Lower lobe of right lung (tissue), 2 donors: ENCODE measurements at places on chromosomes 16 and 17.
A peak's percentile ranks its signal among the peaks of the same experiment; 100 is the strongest.

DNA sequence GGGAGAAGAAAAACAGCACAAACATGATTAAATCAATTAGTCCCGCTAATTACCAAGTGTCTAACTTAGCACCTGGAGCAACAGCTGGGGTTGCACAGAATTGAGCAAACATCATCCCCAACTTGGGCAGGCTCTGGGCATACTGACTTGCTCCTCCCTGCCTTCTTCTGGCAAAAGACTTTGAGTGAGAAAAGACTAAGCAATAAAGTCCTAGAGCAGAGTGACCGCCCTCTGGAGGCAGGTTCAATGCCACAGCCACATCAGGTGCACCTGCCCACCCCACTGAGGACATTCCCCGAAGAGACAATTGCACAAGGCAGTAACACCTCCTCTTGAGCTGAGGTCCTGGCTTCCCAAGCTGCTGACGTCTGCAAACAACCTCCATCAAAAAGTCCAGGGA is 358.3 kb downstream of the SOX9 start:
- no peak for DNase-seq

- peak; percentile 59 for DNase-seq
Measured at GRCh38 chr16:73071131-73071940, 23.4 kb upstream of the ZFHX3 start.

DNA sequence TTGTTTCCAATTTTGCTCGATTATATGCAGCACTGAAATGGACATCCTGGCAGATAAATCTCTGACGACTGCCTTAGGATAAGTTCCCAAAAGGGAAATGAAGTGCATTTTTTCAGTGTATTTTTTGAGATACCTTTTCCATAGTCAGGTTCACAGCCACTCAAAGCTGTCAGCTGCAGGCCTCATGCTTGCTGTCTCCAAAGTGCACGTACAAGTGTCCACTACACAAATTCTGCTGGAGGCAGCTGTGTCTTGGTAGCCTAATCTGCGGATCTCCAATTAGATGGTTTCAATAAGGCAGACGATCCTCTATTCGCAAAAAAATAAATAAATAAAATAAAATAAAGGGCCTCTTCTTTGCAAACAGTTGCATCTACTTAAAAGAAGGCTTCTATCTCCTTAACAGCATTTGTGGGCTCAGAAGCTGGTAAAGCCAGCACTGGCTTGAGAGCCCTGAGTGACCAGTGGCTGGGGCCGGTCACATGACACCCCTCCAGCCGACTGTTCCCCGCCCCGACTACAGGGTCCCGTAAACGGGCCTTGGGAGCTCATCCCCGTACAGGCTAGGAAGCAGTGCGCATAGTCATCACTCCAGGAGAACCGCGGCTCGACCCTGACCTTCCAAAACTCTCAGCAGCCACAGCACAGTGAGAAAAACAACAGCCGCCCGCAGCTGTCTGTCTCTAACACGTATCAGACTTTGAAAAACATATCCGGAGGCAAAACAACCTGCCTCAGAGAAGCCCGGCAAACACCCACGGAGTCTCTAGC is 18.8 kb downstream of the RPH3AL start:
- peak; percentile 71 for DNase-seq

DNA sequence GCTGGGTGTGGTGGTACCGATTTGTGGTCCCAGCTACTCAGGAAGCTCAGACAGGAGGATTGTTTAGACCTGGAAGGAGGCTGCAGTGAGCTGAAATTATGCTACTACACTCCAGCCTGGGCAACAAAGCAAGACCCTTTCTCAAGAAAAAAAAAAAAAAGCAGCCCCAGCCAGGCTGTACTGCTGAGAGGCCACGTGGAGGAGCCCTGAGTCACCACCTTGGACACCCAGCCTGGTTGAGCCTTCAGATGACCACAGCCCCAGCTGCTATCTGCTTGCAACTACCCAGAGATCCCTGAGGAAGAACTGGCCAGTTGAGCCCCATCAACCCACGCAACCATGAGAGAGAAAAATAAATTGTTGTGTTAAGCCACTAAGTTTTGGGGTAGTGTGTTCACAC is 23.6 kb upstream of the GPRC5C start:
- DNase-seq: peak; percentile 57

DNA sequence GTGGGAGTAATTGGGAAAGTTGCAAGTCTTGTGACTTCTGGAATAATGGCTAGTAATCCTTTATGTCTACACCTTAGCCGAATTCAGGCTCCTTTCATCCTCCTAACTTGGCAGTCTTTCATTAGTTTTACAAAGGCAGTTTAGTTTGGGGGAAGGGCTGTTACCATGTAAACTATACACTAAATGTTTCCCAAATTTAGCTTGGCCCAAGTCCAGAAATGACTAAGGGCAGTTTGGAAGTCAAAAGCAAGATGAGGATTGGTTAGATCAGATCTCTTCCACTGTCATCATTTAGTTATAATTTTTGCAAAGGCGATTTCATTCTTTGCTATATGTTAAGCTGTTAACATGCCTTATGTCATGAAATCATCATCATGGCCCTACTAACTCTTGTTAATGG is 115.4 kb upstream of the CACNG3 start:
- no peak for DNase-seq

DNA sequence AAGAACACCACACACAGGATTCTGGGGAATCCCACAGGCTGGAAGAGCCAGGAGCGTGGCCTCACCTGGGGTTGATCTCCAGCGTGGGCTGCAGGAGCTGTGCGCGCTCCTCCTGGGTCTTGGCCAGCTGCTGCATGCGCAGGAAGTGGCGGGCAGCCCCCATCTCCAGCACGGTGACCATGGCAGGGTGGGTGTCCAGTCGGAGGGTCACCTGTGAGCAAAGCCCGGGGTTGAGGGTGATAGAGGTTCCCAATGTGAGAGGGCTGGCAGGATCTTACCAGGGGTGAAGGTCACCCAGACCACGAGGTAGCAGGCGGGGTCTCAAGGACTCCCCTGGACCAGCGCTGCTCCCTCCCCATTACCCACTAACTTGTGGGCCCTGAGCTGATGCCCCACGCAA is 7.4 kb downstream of the DNASE1 start:
- DNase-seq: peak; percentile 35

GRCh38 chr16:35364263-35364662 is 1904.9 kb downstream of the TP53TG3F start:
- DNase-seq: no peak

GRCh38 chr16:1356061-1356900 is 4.5 kb downstream of the GNPTG start:
- DNase-seq: no peak

DNA sequence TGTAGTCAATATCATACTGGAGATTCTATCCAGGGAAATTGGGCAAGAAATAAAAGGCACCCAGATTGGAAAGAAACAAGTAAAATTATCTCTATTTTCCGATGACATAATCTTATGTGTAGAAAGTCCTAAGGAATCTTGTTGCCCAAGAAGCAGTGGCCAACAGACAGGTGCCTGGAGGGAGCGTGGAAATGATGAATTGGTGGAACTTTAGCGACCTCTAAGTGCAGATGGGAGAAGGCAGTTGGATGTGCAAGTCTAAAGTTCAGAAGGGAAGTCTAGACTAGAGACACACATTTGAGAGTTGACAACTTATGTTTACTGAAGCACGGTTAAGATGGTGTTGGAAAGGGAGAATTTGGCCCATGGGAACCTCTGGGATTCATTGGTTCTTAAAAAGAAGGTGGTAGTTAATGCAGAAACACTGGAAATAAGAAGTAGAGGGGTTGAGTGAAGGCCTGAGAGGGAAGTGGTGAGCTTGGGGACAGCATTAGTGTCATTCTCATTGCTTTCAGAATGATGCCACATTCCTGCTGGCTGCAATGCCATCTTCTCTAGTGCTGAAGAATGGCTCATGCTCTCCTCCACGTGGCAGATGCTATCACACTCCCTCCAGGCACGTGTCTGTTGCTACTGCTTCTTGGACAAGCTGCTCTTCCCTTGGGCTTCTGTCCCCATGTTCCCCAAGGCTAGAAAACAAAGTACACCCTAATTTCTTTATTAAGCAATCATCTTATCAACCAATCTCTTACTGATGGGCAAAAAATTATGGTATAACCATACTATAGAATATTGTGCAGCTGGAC is 24.0 kb downstream of the TAT start:
- no peak for DNase-seq

GRCh38 chr17:63274146-63274545 is 172.0 kb downstream of the CYB561 start:
- DNase-seq: no peak

- no peak for DNase-seq
Measured at GRCh38 chr16:27691721-27692120, 141.8 kb downstream of the KATNIP start.

- DNase-seq: no peak
Measured at GRCh38 chr17:67836205-67836987, 11.1 kb downstream of the BPTF start.

DNA sequence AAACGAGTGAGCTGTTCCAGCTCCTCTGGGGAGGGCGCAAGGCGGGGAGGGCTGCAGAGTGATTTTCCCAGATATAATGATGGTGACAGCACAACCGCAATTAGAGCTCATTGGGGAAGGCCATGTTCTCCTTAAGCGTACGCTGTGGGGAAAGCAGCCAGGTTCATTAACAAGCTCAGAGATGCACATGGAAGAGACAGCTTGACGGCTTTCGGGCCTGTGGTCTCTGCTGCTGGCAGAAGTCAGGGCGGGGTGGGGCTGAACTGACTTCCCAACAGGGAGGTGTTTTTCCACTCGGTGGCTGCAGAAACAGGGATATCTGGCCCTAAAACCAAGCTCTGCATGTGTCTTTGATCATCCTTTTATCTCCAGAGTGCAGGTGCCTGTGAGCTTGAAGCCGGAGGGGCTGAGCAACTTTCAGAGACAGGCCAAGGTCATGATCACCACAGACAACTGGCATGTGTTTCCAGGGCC is 24.0 kb upstream of the CACNG1 start:
- DNase-seq: no peak

DNA sequence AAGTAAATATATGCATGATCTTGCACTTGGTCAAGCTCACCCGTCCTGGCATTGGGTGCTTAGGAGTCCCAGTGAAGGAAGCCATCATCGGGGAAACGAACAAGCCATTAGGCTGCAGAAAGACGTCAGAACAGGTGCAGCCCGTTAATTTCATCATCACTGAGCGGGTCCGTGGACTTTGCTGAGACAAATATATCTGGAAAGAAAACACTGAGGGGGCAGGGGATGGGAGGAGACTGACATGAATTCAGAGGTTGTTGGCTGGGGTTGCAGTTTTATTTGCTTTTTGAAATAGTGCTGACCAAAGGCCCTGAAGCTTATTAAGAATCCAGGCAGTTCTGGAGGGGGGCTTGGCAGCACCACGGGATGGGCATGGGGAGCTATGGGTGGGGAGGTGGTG is 207.2 kb downstream of the ENGASE start:
- no peak for DNase-seq

- no peak for DNase-seq
Measured at GRCh38 chr16:25051406-25052150, 36.4 kb upstream of the ARHGAP17 start.

DNA sequence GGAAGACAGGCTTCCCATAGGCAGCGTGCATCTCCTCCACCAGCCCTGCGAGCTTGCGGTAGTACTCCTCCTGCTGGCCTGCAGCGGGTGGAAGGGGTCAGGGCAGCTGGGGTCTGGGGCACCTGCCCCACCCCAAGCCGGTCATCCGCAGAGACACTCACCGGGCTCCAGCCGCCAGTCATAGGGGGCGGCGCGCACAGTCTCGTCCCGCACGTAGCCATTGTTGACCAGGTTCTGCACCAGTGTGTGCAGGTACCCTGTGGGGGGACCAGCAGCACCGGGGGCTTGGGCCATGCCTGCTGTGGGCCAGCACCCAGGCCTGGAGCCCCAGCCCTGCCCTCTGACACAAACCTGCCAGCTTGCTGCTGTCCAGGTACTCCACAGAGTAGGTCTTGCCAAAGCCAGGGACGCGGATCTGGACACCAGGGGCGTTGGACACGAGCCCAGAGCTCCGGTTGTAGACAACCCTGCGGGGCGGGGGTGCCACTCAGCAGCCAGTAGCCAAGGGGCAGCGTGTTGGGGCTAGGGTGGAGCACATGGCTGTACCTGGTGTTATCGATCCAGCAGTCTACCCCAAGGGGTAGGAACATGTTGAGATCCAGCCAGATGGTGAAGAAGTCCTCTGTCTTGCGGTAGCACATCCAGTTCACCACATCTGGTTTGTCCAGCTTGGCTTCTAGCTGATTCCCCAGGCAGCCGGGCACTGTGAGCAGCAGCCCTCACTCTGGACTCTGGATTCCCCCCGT is 1.2 kb downstream of the LCAT start:
- no peak for DNase-seq
